Right cardiac atrium (tissue), 5 donors: ENCODE measurements at places on chromosomes 12 and 14.

DNA sequence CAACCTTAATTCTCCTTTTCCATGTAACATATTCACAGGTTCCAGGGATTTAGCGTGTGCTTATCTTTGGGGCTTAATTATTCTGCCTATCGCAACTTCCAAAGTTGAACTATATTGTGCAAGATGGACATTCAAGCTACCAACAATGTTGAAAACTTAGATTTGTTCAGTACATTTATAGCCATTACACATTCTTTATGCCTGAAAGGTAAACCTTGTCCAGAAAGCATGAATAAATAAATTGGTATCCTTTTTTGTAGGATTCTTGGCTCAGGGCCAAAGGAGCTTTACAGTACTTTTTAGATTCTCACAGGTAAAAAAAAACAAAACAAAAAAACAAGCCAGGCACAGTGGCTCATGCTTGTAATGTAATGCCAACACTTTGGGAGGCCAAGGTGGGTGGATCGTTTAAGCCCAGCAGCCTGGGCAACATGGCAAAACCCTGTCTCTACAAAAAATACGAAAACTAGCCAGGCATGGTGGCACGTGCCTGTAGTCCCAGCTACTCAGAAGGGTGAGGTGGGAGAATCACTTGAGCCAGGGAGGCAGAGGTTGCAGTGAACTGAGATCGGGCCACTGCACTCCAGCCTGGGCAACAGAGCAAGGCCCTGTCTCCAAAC lies 3.3 kb downstream of the C12orf56 start:
- DNase-seq, result no peak

DNA sequence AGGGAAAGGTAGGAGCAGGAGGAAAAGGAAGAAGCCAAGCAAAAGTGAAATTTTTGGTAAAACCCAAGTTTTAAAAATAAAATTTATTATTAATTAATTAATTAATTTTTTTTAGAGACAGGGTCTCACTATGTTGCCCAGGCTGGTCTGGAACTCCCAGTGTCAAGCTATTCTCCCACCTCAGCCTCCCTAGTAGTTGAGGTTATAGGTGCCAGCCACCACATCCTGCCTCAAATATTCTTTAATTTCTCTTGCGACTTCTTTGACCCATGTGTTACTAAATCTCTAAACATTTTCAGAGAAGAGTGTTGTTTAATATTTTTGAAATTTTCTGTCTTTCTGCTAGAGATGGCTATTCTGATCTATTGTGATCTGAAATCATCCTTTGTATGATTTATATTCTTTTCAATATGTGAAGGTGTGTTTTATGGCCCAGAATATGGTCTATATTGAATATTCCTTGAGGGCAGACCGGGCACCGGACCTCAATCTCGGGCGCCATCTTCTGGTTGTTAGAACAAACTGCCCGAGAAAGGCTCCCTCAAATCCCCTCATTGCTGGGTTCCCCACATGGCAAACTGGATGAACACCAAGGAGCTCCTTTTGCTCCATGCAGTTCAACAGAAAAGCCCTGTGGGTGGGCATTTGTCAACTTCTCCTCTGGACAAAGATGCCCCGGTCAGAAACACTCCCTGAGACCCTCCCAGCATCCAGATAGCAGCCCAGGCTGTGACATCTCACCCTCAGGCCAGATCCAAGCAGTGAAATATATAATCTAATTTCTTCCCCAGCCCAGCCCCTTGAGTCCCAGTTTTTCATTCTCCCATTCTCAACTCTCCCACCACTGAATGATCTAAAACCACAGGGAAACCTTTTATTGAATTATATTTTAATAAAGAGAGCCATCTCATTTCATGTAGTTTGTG lies 110.5 kb downstream of the ASCL4 start:
- no peak for DNase-seq

- DNase-seq, result no peak
Measured at GRCh38 chr12:103318566-103318965, 177.2 kb downstream of the C12orf42 start.

- DNase-seq, result no peak
Measured at GRCh38 chr12:112314981-112315380, 67.2 kb downstream of the HECTD4 start.

DNA sequence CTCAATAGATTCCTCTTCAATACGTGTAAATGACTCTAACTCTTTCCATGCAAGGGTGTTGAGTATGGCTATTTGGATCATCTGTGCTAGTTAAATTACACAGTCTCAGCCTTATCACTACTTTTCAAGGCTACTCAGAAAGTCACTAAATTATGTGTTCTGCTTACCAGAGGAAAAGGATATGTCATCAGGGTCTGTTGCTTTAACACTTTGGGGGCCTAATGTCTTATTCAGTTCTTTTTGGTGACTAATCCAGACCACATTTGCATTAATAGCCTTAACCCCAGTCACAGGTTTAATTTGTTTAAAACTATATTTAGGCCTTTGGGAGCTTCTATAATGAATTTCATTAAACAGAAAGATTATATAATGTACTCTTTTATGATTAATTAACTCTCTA lies 649.3 kb downstream of the RPS29 start:
- DNase-seq, result no peak
